GDM1 (cell line): ENCODE measurements at places on chromosomes 16 and 17.

- no peak for DNase-seq
Observed at GRCh38 chr16:54106057-54106456, 180.5 kb downstream of the IRX3 start.

DNA sequence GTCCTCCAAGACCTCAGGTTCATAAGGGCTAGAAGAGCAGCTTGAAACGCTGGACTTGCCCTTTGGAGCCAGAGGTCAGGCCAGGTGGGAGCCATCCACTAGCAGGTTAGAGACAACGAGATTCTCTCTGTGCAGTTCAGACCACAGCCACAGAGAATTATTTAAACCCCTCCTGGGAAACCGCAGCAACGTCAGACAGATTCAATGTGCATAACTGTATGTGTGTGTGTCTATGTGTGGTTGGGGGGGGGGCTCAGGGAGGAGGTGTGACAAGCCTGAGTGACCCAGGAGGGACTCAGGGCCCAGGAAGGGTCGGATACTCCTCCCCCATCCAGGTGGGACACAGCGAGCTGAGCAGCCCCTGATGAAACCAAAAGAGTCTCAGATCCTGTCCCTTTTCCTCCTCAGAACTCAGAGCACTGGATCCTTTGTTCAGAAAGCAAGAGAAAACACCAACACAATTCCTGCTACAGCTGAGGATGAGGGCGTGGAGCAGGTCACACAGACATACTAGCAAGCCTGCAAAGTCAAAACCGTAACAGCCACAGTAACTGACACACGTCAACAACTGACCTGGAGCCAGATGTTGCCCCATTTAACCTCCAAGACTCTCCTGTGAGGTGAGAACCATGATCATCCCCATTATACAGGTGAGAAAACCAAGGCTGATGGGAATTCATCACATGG lies 66.8 kb downstream of the XYLT1 start:
- DNase-seq, result no peak

DNA sequence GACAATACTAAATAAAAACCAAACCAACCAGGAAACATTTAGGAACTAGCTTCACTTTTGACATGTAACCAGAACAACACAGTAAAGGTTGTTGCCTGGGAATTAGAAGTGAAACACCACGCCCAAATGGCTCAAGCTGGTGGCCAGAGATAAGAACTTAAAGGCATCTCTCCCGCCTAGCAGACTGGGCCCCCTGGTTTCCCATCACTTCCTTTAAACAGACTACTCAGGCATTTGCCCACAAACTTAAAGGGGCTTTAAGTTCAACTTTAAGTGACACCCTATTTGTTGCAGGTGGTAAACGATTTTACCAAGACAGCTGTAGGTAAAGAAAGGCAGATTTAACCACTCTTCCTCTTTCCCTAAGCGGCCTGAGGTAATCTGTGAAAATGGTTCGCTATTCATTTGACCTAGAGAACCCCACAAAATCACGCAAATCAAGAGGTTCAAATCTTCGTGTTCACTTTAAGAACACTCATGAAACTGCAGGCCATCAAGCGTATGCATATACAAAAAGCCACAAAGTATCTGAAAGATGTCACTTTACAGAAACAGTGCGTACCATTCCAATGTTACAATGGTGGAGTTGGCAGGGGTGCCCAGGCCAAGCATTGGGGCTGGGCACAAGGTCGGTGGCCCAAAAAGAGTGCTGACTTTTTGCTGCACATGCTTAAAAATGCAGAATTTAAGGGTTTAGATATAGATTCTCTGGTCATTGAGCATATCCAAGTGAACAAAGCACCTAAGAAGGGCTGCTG lies 40.8 kb upstream of the BPTF start:
- DNase-seq, result peak; percentile 85

DNA sequence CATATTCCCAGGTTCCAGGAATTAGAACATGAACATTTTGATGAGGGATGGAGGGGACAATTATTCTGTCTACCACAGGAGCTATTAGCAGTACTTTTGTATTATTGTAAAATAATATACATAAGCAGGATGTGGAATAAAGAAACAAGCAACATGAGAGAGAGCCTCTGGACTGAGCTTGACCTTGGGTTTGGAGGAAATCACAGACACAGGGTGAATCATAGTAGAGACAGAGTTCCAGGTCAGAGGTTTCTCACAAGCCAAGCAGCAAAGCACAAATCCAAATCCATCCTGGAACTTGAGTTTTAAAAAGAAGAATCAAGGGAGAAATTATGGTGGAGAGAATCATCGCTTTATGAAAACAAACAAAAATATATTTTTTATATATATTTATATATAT lies 5.1 kb downstream of the KRT31 start:
- no peak for DNase-seq

DNA sequence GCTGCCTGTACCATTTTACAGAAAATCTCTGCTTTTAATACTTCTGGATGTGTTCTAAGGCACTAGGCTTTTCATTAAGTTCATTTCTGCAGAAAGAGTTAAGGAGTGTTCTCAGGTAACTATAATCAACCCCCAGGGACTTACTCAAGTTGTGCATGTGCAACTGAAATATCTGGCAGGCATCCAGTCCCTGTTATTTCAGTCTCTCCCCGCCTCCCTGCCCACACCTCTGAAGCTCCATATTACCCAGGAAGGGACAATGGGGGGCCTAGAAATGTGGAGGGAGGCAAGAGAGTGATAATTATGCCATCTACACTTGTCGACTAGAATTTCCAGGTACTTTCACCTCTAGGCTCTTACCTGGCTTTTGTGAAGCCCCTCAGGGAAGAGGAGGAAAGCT lies 432.2 kb downstream of the MAF start:
- no peak for DNase-seq

DNA sequence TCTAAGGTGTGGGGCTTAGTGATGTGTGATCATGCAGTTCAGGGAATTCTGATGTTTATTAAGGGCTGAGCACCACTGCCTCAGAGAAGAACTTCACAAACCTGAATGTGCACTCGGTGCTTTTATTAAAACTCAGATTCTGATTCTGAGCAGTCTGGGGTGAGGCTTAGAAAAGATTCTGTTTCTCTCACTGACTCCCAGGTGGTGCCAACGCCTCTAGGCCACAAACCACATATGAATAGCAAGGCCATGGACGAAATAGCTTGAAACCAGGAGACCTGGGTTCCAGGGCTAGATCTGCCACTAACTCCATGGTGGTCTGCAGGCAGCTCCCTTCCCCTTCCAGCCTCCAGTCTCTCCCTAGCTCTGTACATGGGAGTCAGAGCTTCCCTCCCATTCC lies 169.1 kb downstream of the HS3ST3B1 start:
- DNase-seq, result no peak

GRCh38 chr17:55390364-55390977 lies 31.2 kb downstream of the MMD start:
- DNase-seq, result no peak

DNA sequence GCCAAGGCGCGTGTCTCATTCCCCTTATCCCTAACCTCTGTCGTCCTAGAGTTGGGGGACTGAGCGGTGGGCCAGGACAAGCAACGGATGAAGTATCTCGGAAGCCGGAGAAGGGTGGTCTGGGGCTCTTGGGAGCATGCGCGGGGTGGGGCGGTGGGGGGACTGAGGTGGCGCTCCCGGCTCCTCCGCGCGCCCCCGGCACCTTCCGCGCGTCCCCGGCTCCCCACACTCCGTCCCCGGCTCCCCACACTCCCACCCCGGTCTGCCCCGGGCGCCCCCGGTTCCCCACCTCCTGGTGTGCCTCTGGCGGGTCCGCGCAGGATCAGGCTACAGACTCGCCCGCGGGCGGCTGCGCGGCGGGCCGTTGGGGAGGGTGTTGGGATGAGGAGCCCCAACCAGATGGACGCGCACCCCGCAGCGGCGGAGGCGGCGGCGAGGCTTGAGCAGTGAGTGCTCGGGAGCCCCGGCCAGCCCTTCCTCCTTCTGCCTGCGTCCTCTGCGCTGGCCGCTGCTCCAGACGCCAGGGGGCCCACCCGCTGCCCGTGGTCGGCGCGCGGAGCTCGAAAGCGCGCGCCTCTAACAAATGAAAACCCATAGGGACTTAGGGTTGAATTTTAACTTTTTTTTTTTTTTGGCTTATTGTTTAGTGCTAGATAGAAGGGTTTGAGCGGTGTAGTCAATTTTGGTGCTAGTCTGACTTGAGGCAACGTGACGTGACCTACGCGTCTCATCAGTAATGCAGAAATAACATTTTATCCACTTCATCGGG lies 5.6 kb upstream of the CRYM start:
- DNase-seq, result no peak

GRCh38 chr16:84699147-84699711 lies 571 bp upstream of the USP10 start:
- DNase-seq, result no peak

GRCh38 chr17:55433629-55434422 lies 12.2 kb upstream of the MMD start:
- DNase-seq, result no peak

GRCh38 chr16:11492808-11493530 lies 93.8 kb downstream of the LITAF start:
- no peak for DNase-seq

DNA sequence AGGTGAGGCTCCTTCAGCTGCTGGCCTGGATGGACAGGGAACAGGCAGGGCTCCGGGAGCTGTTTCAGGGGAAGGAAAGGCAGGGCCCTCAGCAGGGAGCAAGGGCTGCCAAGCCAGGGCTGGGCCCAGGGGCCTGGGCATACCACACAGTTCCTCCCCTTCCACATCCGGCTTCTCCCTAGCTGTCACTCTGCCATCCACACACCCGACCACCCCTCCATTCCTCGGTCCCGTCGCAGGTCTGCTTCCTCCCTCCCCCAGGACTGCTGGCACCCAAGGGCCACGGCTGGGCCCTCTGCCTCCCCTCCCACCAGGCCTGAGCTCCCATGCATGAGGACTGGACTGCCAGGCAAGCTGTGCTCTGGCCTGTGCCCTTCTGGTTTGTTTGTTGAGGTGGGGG lies 24.0 kb downstream of the CDIP1 start:
- no peak for DNase-seq

DNA sequence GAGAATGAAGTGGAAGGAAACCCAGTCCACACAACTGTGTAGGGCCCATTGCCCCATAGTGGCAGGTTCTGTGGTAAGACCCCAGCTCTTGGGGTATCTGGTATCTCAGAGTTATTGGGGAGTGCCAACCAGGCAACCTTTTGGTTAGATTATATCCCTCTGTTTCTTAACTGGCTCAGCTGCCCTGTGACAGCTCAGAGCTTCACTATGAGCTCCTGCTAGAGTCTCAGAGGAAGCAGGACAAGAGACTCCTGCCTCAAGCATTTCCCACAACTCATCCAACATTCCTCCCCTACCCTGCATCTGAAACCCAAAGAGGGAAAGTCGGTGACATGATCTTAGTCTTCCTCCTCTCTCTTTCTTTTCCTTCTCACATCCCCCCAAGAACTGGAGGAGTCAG lies 292.3 kb downstream of the SHISA9 start:
- DNase-seq, result no peak

- DNase-seq, result no peak
Observed at GRCh38 chr17:42521666-42522262, 14.3 kb upstream of the NAGLU start.

GRCh38 chr17:53941231-53941630 lies 118.5 kb downstream of the KIF2B start:
- DNase-seq, result no peak

GRCh38 chr17:9883451-9883850 lies 21.6 kb downstream of the RCVRN start:
- DNase-seq, result no peak

GRCh38 chr17:36689089-36689667 lies 87.8 kb downstream of the MRM1 start:
- DNase-seq, result no peak

DNA sequence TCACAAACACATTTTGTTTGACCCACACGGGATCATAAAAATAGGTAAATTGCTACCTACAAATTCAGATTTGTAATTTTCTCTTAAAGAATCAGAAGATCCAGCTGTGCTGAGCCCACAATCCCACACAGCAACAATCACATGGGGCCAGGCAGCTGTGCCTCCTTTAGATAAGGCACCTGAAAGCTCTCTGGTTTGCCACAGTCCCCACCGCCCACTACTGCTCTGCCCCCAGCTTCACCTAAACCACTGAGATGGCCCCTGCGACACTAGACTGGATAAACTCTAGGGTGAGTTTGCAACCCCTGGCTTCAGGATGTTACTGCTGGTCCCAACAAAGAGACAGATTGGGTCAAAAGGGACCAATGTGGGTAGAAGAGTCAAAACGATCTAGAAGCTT lies 96.8 kb downstream of the GSG1L start:
- DNase-seq, result no peak

GRCh38 chr17:81895400-81895799 lies 3.9 kb downstream of the ANAPC11 start:
- no peak for DNase-seq

- DNase-seq, result no peak
Observed at GRCh38 chr16:12168074-12169000, 191.8 kb downstream of the SNX29 start.
